ENCODE measurements at places on chromosomes 11 and 22. TPM values are rescaled to one million over a fixed set of nuclear protein-coding genes. Genes with fewer than 3 reads are reported as not detected.

GRCh38 chr11:14972581-14973495 lies 687 bp upstream of the CALCA start:
- H3K36me3 ChIP-seq: no peaks in the 10 kb centered on the region
- no peak overlapping the region for H3K4me3 ChIP-seq
- H3K27me3 ChIP-seq: peaks cover 90% of the 10 kb centered on the region
- peak; percentile 21 for DNase-seq
- peaks cover 13% of the 10 kb centered on the region for H3K4me1 ChIP-seq

GRCh38 chr11:33703788-33704187 lies 3.2 kb upstream of the C11orf91 start:
- no peaks in the 10 kb centered on the region for H3K27me3 ChIP-seq
- DNase-seq: no peak
- peaks cover 30% of the 10 kb centered on the region for H3K36me3 ChIP-seq

- H3K4me3 ChIP-seq: no peak overlapping the region
- H3K4me1 ChIP-seq: peaks cover 3% of the 10 kb centered on the region
- H3K27ac ChIP-seq: no peak overlapping the region
- DNase-seq: no peak
- no peaks in the 10 kb centered on the region for H3K27me3 ChIP-seq
- no peaks in the 10 kb centered on the region for H3K36me3 ChIP-seq
Observed at GRCh38 chr11:95301474-95301873, 70.5 kb upstream of the SESN3 start.

DNA sequence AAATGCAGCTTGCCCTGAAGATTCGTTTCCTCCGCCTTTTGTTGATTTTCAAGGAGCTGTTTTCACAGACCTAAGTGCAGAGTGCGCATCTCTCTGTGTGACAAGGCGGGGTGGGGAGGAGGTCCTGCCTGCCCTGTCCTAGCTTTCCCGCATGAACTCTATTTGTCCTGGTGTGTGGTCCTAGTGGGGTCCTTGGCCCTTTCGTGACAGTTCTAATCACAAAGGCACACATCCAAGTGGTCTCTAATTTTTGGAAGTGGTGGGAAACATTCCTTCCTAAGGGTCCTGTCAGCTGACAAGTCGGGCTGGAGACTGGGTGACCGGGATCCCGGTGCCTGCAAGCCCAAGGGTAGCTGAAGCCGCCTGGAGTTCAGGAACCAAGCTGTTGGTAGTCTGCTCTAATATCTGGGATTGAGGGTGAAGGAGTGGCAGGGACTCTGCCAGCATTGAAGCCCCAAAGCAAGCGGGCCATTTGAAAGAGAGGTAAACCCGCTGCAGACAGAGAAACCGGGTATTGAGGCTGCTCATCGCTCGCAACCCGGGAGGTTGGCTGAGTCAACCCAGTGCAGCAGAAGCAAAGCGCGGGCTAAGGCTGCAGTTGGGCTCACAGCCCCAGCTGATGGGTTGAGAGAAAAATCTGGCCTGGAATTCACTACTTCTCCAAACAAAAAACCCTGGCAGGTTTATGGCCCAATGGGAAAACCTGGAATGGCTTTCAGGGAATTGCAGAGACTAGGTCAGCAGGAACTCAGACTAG lies 28.1 kb upstream of the FBXO3 start:
- H3K36me3 ChIP-seq: no peaks in the 10 kb centered on the region
- H3K27me3 ChIP-seq: peaks cover 29% of the 10 kb centered on the region
- H3K4me3 ChIP-seq: no peak overlapping the region

GRCh38 chr22:28798810-28799605 lies 1.4 kb downstream of the XBP1 start:
- DNase-seq: no peak
- no peaks in the 10 kb centered on the region for H3K36me3 ChIP-seq

DNA sequence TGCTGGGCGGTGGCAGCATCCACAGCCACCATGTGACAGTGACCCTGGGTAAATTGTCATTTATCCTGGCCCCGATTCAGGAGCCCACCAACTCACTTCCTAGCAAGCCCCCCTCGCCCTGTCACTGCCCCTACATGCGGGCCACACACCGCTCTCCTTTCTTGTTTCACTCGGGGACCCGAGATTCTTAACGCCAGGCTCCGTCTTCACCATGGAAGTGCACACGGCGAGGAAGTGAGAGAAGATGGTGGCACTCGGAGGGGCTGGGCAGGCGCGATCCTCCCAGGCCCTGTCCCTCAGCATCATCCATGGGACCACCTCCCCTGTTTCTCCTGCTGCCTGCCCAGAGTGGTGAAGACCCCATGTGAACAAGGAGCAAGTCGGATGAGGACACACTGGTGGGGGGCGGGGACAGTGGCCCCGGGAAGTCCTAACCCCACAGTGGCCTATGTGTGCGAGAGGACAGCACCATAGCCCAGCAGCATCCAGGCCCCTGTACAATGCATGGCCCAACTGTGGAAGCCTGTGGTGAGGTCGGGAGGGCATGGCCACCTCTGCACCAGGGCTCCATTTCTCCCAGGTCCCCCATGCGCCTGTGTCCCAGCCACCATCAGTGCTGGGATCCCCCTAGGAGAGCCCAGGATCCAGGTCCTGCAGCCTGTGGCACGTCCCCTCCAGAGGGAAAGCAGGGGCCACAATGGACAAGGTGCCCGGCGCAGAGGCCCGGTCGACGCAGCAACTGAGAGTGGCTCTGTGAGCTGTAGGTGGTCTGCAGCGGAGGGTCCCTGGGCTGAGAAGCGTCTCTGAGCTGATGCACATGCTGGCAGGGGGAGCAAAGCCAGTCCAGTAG lies 262.8 kb downstream of the BRD1 start:
- no peak overlapping the region for H3K27ac ChIP-seq
- H3K36me3 ChIP-seq: no peaks in the 10 kb centered on the region
- no peak overlapping the region for H3K4me3 ChIP-seq
- DNase-seq: peak; percentile 22

The SYTL2 gene
- 39.7 TPM for total RNA-seq

The CD6 gene
- 1.7 TPM for total RNA-seq
